ENCODE measurements at places on chromosomes 3 and 15.

- DNase-seq, result no peak
Observed at GRCh38 chr3:76965122-76965725, 74.7 kb upstream of the ROBO2 start.

- DNase-seq, result no peak
Observed at GRCh38 chr15:27201425-27201824, 230.4 kb downstream of the GABRG3 start.

- DNase-seq, result no peak
Observed at GRCh38 chr15:41841131-41841530, 2.5 kb downstream of the PLA2G4B start.

GRCh38 chr3:24160424-24161095 is 215.5 kb downstream of the NR1D2 start:
- DNase-seq, result no peak

DNA sequence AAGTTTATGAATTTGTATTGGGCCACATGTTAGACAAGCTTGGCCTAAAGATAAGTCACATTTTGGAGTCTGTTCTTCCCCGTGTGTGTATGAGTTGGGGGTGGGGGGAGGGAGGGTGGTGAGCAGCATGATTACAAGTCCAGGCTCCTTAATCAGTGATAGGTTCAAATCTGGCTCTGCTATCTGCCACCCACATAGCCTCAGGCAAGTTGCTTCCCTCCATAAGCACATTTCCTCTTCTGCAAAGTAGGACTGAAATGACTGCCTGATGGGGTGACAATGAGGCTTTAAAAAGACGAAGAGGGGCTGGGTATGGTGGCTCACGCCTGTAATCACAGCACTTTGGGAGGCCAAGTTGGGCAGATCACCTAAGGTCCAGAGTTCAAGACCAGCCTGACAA is 1.1 kb upstream of the SPATA12 start:
- no peak for DNase-seq

DNA sequence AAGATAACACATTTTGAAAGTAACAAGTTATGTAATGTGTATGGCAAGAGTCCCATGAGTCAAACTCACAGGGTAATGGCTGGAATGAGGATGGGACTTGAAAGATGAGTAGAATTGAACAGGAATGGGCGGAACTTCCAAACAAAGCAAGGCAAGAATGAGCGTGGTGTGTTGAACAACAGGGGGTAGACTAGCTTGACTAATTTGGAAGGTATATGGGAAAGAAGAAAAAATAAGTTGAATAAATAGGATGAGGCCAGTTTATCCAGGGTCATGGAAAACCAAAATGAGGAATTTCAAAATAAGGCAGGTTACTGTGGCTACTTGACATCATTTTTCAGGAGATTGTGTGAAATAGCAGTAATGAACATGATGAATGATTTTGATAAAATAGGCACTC is 2.5 kb upstream of the DPH6 start:
- DNase-seq, result no peak

DNA sequence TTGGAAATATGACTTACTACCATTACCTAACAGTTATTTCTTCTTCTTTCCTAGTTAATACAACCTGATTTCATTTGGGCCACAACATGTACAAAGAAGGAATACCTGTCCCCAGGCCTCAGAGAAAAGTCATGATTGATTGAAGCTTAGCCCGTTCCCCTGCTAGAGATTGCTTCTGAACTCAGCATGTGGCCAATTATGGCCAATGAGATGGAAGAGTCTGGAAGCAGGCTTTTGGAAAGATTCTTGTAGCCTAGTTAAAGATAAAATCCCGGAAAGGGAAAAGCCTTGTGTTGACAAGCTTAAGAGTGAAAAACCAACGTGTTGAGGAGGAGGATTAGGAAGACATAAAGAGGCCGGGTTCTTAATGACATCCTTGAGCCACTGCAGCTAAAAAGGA is 17.0 kb upstream of the TM6SF1 start:
- no peak for DNase-seq

GRCh38 chr3:186789554-186790260 is 6.3 kb downstream of the EIF4A2 start:
- no peak for DNase-seq

DNA sequence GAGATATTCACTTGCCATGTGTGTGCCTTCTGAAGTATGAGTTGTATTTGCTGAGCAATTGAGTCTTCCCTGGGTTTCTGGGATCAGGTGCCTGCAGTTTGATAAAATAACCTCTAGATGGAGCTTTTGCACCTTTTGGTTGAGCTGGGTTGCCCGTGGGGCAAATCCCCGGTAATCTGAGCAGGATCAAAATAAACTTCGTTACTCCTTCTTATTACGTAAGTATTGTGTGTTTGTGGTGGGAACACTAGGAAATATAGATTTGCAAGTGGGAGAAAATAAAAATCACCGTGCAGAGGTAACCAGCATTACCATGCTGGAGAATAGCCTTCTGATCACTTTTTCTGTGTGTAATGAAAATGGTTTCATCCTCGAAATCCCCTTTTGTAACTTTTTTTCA is 277.4 kb upstream of the NR2E3 start:
- no peak for DNase-seq

GRCh38 chr3:55780913-55781312 is 293.8 kb upstream of the WNT5A start:
- no peak for DNase-seq

GRCh38 chr3:141600331-141600730 is 113.5 kb downstream of the RASA2 start:
- DNase-seq, result no peak

GRCh38 chr15:33198541-33198940 is 4.0 kb upstream of the FMN1 start:
- DNase-seq, result no peak

DNA sequence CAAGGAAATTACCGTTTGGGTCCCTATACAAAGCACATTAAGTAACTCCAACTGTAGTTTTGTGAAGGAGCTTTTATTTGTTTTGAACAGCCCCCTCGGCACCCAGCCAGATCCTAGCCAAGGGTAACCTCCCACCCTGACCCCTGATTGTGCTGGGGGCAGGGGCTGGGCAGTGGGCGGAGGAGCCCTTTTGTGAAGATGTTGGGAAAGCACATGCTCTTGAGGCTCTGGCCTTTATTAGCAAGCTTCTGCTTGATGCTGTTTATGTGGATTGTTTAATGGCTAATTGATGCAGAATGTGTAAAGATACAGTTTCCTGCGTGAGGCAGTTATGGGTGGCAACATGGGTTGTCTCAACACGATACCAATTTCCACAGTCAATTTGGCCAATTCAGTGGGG is 136.5 kb downstream of the MAP2K5 start:
- no peak for DNase-seq

DNA sequence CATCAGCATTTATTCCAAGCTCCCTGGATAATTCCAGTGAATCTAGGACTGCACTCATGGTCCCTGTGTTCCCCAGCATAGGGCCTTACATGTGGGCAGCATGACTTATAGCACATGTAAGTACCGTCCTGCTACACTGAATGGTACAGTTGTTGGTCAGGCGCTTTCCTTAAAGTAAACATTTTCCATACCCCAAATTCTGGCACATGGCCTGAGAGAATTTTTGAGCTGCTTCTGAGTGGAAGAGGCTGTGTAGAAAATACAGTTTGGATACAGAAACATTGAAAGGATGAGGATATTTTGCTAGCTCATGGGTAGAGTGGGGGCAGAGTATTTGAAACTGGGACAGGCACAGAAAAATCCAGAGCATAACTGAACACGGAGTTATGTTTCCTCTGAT is 27.6 kb downstream of the CORO2B start:
- DNase-seq, result no peak

DNA sequence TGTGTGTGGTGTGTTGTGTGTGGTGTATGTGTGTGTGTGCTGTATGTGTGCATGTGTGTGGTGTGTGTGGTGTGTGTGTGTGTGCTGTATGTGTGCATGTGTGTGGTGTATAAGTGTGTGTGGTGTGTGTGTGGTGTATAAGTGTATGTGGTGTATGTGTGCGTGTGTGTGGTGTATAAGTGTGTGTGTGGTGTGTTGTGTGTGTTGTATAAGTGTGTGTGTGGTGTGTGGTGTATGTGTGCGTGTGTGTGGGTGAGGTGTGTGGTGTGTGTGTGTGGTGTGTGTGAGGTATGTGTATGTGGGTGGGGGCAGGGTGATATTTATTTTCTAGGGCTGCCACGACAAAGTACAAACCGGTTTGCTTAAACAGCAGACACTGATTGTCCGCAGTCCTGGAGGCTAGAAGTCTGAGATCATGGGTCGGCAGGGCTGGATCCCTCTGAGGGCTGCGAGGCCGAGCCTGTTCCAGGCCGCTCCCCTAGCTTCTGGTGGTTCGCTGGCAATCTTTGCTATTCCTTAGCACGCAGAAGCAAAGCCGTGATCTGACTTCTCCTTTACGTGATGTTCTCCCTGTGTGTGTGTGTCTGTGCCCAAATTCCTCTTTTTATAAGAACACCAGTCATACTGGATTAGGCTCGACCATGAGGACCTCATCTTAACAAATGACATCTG is 160.2 kb downstream of the XXYLT1 start:
- peak; percentile 85 for DNase-seq

- no peak for DNase-seq
Observed at GRCh38 chr3:25910105-25910504, 120.2 kb downstream of the OXSM start.

DNA sequence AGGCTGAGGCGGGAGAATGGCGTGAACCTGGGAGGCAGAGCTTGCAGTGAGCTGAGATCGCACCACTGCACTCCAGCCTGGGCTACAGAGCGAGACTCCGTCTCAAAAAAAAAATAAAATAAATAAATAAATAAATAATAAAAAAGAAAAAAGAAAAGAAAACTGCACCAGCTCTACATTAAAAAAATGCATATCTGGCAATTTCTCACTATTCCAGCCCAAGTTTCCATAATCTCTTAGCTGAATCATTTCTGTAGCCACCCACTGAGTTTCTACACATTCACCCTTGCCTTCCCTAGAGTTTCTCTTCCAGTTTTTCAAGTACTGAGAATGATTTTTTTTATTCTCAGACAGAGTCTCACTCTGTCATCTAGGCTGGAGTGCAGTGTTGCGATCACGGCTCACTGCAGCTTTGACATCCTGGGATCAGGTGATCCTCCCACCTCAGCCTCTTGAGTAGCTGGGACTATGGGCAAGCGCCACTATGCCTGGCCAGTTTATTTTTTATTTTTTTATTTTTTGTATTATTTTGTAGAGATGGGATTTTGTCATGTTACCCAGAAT is 24.5 kb upstream of the SLC7A14 start:
- no peak for DNase-seq

DNA sequence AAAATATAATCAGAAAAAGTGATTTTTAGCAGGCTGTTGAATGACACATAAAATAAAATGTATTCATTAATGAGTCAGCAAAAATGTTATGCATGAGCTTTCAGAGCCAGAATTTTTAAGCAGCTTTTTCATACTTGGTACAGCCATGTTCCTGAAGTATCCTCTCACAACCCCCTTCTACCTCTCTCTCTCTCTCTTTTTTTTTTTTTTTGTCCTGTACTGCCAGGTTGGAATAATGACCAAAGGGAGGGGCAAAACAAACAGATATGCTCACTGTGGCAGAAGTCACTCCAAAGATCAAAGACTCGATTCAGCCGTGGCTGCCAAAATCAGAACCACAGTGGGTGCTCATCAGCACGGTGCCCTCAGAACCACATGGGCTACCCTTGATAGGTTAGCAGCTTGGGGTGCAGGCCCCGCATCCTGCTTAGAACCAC is 383.0 kb downstream of the ZBTB20 start:
- no peak for DNase-seq

- no peak for DNase-seq
Observed at GRCh38 chr3:157388976-157389375, 47.7 kb upstream of the PTX3 start.

DNA sequence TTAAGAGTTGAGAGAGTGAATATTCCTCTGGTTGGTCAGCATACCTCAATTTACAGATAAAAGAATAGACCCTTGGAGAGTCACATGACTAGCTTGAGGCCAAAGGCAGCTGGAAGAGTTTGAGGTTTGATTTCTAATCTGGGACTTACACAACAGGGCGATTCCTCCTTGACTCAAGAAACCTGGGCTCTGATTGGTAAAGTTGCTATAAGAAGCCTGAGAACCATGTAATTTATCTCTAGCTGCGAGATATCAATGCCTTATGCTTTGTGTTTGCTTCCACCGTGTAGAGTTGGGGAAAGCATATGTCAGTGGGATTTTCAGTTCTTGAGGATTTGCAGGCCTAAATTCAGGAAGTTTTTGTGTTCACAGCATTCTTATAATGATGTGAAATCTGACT is 206.0 kb downstream of the KLHL25 start:
- DNase-seq, result no peak

- DNase-seq, result no peak
Observed at GRCh38 chr3:9970020-9970652, 16.5 kb downstream of the EMC3 start.

- no peak for DNase-seq
Observed at GRCh38 chr15:72516777-72517176, 42.6 kb downstream of the ARIH1 start.

DNA sequence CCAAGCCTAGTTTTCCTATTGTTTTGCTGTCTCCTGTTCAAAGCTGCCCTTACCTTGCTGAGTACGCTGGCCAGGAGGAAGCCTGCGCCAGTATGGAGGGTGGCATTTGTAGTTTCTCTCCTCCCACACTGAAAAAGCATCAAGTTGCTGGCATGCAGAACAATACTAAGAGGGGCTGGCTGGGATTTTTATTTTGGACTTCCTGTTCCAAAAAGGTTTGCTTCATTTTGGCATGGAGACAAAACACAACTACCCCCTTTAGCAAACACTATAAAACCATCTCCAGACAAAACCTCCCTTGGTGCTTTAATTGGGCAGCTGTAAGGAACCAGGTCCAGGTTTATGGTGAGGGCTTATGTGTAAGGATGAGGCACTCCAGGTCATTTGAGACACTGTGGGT is 457.6 kb downstream of the PDCD6IP start:
- DNase-seq, result no peak

DNA sequence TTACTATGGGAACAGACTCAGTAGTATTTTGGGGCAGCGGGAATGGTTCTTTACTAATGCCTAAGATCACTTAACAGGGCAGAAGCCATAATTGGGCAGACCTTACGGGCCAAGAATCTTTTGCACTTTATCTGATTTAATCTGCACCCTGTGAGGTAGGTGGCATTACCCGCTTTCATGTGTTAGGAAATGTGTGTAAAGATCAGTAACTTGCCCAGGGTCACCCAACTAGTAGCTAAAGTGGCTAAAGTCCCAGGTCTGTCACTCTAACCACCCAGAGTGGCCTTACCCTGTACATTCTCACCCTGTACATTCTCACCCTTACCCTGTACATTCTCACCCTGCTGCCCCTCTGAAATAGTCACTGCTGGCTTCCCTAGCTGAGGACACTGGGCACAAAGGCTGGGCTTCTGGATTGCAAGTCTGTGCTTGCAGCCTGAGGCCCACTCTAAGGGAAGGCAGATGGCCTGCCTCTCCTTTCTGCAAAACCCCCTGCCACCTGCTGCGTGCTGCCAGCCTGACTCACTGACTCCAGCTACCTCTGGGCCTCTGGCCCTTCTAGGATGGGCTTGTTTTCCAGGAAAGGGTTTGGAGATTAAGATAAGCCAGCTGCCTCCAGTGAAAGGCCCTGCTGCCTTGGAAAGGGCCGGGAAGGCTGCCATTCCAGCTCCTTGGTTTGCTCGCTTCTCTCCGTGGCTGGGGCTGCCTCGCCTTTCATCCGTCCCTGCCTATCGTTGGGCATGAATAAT is 37.5 kb upstream of the MYZAP start:
- no peak for DNase-seq

GRCh38 chr3:132659000-132659364 is 627 bp downstream of the ACAD11 start:
- no peak for DNase-seq

- DNase-seq, result no peak
Observed at GRCh38 chr15:80026754-80027153, 32.7 kb upstream of the ZFAND6 start.
